Heart right ventricle (tissue), 16 donors: ENCODE measurements at places on chromosomes 2 and 18.
A peak's percentile ranks its signal among the peaks of the same experiment; 100 is the strongest.

DNA sequence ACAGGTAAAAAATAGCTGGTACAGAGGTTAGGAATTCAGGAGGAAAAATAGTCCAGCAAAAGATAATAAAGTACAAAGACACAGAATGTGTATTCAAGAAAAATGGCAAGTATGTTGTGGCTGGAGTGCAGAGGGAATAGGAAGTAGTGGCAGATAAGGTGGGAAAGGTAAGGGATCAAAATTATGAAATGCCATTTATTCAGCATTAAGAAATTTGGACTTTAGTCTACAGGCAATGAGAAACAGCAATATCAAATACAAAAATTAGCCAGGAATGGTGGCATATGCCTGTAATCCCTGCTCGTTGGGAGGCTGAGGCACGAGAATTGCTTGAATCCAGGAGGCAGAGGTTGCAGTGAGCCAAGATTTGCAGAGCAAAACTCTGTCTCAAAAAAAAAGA is 10.3 kb downstream of the MMADHC start:
- no peak overlapping the region for H3K4me3 ChIP-seq
- peaks cover 12% of the 10 kb centered on the region for H3K4me1 ChIP-seq
- no peak overlapping the region for H3K27ac ChIP-seq
- H3K36me3 ChIP-seq, result peaks cover 100% of the 10 kb centered on the region

DNA sequence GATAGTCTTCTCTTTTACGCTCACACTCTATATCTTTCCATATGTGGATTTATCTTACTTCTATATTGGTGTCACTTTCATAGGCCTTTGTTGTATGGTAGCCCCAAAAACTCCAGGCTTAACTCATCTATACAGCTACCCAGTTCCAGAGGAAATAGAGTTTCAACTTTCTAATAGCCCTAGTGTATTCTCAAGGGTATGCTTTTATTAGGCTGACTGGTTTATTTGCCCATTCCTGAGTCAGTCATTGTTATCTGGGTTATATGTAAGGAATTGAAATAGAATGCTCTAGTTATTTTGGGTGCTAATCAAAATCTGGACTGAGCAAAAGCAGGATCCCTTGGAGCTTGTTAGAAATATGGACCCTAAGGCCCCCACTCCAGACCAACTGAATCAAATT is 307.4 kb upstream of the KCNJ3 start:
- no peaks in the 10 kb centered on the region for H3K4me1 ChIP-seq
- H3K4me3 ChIP-seq, result no peak overlapping the region
- DNase-seq, result no peak
- no peak overlapping the region for H3K27ac ChIP-seq
- no peaks in the 10 kb centered on the region for H3K27me3 ChIP-seq
- no peaks in the 10 kb centered on the region for H3K36me3 ChIP-seq

- no peaks in the 10 kb centered on the region for H3K4me1 ChIP-seq
- no peak for DNase-seq
- no peak overlapping the region for H3K27ac ChIP-seq
- H3K27me3 ChIP-seq, result peaks cover 50% of the 10 kb centered on the region
- H3K4me3 ChIP-seq, result no peak overlapping the region
Observed at GRCh38 chr2:127011796-127012195, 95.2 kb downstream of the BIN1 start.

GRCh38 chr2:146661473-146662096 is 1183.2 kb upstream of the ACVR2A start:
- no peak overlapping the region for H3K4me3 ChIP-seq
- H3K4me1 ChIP-seq, result no peaks in the 10 kb centered on the region
- no peak overlapping the region for H3K27ac ChIP-seq
- H3K36me3 ChIP-seq, result no peaks in the 10 kb centered on the region

- DNase-seq, result no peak
- H3K4me3 ChIP-seq, result no peak overlapping the region
- peaks cover 34% of the 10 kb centered on the region for H3K4me1 ChIP-seq
- no peaks in the 10 kb centered on the region for H3K27me3 ChIP-seq
Observed at GRCh38 chr2:186612555-186613440, 22.9 kb downstream of the ITGAV start.

- H3K4me3 ChIP-seq, result no peak overlapping the region
- no peak for DNase-seq
- no peaks in the 10 kb centered on the region for H3K36me3 ChIP-seq
- no peaks in the 10 kb centered on the region for H3K27me3 ChIP-seq
- H3K27ac ChIP-seq, result no peak overlapping the region
Observed at GRCh38 chr2:111186121-111186715, 65.5 kb downstream of the BCL2L11 start.

GRCh38 chr2:35468245-35468644 is 887.3 kb upstream of the CRIM1 start:
- no peak for DNase-seq
- H3K27me3 ChIP-seq, result no peaks in the 10 kb centered on the region
- H3K4me1 ChIP-seq, result no peaks in the 10 kb centered on the region

DNA sequence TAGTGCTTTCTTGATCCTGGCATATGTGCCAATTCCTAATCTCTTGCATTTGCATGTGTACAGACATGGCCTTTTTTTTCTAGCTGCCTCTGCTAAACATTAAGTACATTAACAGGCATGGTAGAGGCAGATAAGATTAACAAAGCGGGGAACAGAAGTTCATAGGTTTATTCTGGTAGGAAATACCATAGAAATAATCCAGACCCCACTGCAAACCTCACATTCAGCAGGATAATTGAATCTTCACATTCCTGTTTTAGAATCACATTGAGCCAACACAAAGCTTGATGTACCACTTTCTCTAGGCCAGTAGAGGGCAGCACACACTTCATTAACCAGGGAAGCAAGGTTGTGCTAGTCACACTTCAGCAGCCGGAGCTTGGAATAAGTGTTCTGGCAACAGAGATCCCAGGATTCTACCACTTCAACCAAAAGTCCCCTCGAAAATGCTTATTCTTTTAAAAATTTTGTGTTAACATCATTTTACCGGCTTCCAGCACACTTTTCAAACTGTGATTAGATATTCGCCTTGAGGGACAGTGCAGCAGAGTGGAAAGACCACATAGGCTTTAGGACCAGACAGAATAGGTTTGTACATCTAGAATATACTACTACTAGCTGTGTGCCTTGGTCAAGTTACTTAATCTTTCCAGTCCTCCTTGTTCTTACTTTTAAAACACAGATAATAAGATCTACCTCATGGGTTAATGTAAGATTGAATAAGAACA is 420.2 kb upstream of the CHST9 start:
- H3K4me1 ChIP-seq, result no peaks in the 10 kb centered on the region
- H3K4me3 ChIP-seq, result no peak overlapping the region
- DNase-seq, result peak; percentile 46
- no peak overlapping the region for H3K27ac ChIP-seq
- no peaks in the 10 kb centered on the region for H3K27me3 ChIP-seq

DNA sequence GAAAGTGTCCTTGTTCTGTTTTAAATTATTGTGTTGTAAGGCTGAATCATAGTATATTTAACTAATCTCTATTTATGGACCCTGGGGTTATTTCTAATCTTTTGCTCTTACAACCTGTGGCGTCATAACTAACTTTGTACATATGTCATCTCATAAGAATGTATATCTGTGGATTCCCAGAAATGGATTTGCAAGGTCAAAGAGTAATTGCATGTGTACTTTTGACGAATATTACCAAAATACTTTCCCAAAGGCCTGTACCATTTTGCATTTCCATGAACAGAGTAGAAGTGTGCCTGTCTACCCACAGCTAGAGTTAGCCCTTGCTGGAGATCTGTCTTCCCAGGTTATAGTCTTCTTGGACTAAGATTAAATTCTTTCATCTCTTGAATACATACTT is 42.8 kb downstream of the SEMA4F start:
- H3K27ac ChIP-seq, result no peak overlapping the region
- no peaks in the 10 kb centered on the region for H3K4me1 ChIP-seq
- H3K36me3 ChIP-seq, result no peaks in the 10 kb centered on the region
- no peak overlapping the region for H3K4me3 ChIP-seq

DNA sequence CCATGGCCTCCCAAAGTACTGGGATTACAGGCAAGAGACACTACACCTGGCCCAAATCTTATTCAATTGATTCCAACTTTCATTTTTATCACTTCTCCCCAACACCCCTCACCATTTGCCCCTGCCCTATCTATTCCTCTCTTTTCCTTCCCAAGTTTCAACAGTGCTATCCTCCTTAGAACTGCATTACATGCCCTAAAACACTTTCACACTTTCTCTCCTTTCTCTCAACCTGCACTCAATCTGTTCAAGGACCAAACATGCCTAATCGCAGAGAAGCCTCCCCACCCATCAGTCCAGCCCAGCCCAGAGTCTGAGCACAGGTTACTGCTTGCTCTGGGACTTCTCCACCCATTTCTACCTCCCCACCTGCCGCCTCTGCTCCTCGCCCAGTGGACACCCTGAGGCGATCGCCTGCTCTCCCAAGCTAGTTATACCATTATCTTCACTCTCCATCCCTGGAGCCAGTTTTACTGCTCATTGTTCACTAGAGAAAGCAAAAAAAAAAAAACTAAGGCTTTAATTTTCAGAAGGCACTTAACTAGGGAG is 23.7 kb upstream of the DSG1 start:
- no peak overlapping the region for H3K4me3 ChIP-seq
- H3K4me1 ChIP-seq, result no peaks in the 10 kb centered on the region
- DNase-seq, result no peak
- no peaks in the 10 kb centered on the region for H3K36me3 ChIP-seq
- no peak overlapping the region for H3K27ac ChIP-seq

DNA sequence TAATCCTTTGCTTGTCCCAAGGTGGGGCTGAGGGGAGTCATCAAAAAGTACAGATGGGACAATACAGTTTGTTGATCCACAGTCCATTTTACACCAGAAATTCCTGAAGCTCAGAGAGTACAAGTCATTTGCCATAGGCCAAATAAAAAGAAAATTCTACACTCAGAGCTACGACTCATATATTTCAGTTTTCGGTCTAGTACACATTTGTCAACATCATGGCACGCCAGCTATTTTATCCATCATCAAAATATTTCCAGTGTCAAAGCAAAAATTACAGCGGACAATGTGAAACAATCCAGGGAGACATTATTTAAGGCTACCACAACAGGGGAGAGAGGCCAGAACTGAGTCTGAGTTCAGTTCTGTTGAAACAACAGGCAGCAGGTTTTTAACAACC is 587.5 kb upstream of the DSEL start:
- no peak for DNase-seq
- H3K4me3 ChIP-seq, result no peak overlapping the region
- H3K36me3 ChIP-seq, result no peaks in the 10 kb centered on the region
- H3K27me3 ChIP-seq, result no peaks in the 10 kb centered on the region
- no peak overlapping the region for H3K27ac ChIP-seq

GRCh38 chr2:76849086-76849485 is 673.1 kb downstream of the LRRTM4 start:
- H3K27me3 ChIP-seq, result no peaks in the 10 kb centered on the region
- H3K36me3 ChIP-seq, result no peaks in the 10 kb centered on the region
- H3K4me3 ChIP-seq, result no peak overlapping the region
- DNase-seq, result no peak
- H3K4me1 ChIP-seq, result no peaks in the 10 kb centered on the region

GRCh38 chr2:108240966-108241365 is 1.2 kb downstream of the SULT1C3 start:
- H3K4me1 ChIP-seq, result no peaks in the 10 kb centered on the region
- DNase-seq, result no peak
- H3K27me3 ChIP-seq, result no peaks in the 10 kb centered on the region

DNA sequence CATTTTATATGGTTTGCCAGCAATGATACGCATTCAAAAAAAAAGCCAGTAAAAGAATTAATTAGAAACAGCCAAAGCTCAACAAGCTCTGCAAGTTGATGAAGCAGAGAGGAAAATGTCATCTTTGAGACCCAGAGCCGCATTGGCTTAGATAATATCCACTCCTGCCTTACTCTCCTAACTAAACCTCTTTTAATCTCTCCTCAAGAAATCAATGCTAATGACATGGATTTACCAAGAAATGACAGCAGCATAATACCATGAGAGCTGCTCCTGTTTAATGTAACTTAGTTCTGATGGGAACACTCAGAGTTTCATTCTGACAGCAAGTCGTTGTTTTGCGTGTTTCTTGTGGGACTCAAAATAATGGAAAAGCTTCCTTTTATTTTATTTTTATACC is 1099.4 kb upstream of the PIK3C3 start:
- no peak for DNase-seq
- no peaks in the 10 kb centered on the region for H3K27me3 ChIP-seq
- no peak overlapping the region for H3K27ac ChIP-seq
- H3K36me3 ChIP-seq, result no peaks in the 10 kb centered on the region

DNA sequence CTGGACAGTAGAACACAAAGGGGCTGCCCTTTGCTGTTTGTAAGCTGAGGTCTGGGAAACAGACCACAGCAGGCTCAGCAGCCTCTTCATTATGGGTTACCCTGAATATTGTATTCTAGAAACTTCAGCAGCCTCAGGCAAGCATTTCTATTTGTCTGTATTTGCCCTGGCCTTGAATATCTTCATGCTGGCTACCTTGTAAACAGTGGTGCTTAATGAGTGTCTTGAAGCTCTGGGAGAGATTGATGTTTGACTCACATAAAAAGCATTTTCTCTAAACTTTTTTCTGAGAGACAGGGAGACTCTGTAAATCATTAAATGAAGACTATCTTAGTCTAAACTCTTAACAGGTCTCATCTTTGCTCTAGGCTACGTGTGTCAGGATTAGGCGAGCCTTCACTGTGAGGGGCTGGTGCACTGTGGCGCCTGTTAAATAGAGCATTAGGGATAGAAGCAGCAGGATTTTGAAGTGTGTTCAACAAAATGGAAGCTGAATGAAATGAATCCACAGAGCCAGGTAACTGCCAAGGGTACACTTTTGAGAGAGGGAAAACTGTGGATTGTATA is 53.1 kb upstream of the MEX3C start:
- no peak overlapping the region for H3K27ac ChIP-seq
- DNase-seq, result no peak
- no peak overlapping the region for H3K4me3 ChIP-seq

DNA sequence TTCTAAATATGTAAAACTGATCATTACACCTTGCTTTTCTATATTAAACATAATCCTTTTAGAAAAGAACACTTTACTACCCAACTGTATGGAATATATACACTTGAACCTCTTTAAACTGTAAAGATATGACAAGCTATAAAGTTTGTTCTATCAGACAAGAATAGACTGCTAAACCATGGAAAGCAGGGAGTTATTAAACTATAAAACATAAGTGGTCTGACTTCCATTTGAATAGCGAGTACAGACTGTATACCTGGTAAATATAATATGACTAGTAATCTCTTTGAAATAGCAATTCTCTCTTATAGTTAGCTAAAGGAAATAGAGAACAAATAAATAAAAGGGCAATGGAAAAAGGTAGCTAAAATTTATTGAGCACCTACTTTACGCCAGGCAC is 125.7 kb downstream of the PRKRA start:
- no peak overlapping the region for H3K27ac ChIP-seq
- H3K4me1 ChIP-seq, result no peaks in the 10 kb centered on the region
- no peak overlapping the region for H3K4me3 ChIP-seq
- H3K36me3 ChIP-seq, result no peaks in the 10 kb centered on the region

GRCh38 chr2:46336283-46336959 is 39.2 kb downstream of the EPAS1 start:
- H3K36me3 ChIP-seq, result no peaks in the 10 kb centered on the region
- peak overlapping the region; percentile 91 for H3K27ac ChIP-seq
- DNase-seq, result no peak

GRCh38 chr2:176976736-176977685 is 235.6 kb upstream of the HNRNPA3 start:
- DNase-seq, result no peak
- H3K4me1 ChIP-seq, result no peaks in the 10 kb centered on the region
- H3K36me3 ChIP-seq, result no peaks in the 10 kb centered on the region
